Panc1 (cell line): ENCODE measurements at places on chromosomes 5 and 9.

- no peak overlapping the region for H3K4me3 ChIP-seq
- no peaks in the 10 kb centered on the region for H3K27me3 ChIP-seq
- no peak for DNase-seq
- H3K4me1 ChIP-seq = no peaks in the 10 kb centered on the region
- H3K36me3 ChIP-seq = no peaks in the 10 kb centered on the region
- no peak overlapping the region for H3K27ac ChIP-seq
Measured at GRCh38 chr5:121533814-121534213, 317.9 kb upstream of the FTMT start.

DNA sequence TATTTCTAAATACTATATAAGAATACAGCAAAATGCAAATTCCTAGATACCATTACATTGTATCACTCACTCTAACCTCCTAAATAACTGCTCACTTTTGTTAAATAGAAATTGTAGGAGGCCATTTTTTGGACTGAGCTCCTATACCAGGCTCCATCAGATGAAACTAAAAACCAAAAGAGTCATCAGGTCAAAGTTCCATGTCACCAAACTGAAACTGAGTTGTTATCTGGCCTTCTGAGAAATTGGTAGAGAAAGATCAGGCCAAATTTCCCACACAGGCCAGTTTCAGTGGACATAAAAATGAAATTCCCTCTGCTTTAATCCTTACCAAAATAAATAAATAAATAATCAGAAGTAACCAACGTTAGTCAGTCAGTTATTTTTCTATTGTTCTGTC, 13.8 kb upstream of the SNX2 start:
- no peak for DNase-seq
- no peak overlapping the region for H3K4me3 ChIP-seq
- H3K36me3 ChIP-seq = no peaks in the 10 kb centered on the region
- no peak overlapping the region; the same call in 1 of the 2 replicates for H3K27ac ChIP-seq
- H3K27me3 ChIP-seq = no peaks in the 10 kb centered on the region

DNA sequence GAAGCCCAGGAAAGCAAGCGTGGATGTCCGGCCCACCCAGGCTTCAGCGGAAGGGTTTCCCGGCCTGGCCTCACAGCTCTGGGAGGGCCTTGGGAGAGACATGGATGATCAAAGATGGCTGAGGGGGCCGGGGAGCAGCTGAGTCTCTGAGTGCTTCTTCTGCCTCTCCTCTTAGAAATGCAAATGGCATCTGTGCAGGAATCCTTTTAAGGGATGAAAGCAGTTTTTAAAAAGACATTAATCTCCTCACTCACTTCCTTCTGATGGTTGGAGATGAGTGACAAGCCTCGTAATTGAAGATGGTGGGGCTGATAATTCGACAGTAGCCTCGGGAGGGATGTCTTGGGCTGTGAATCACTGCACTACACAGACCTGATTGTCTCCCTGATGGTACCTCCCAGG, 24.3 kb upstream of the PITX1 start:
- H3K27ac ChIP-seq = no peak overlapping the region
- no peaks in the 10 kb centered on the region for H3K4me1 ChIP-seq
- no peaks in the 10 kb centered on the region for H3K36me3 ChIP-seq
- no peaks in the 10 kb centered on the region for H3K27me3 ChIP-seq
- no peak for DNase-seq

GRCh38 chr9:133788819-133789717, 50.9 kb upstream of the SARDH start:
- no peak for DNase-seq
- no peak overlapping the region for H3K4me3 ChIP-seq
- H3K36me3 ChIP-seq = no peaks in the 10 kb centered on the region
- H3K27me3 ChIP-seq = no peaks in the 10 kb centered on the region

- no peaks in the 10 kb centered on the region for H3K4me1 ChIP-seq
- H3K27ac ChIP-seq = no peak overlapping the region
- DNase-seq = no peak
- no peaks in the 10 kb centered on the region for H3K36me3 ChIP-seq
- no peak overlapping the region for H3K4me3 ChIP-seq
Measured at GRCh38 chr9:99114846-99115500, 10.1 kb downstream of the TGFBR1 start.

- no peaks in the 10 kb centered on the region for H3K36me3 ChIP-seq
- H3K27ac ChIP-seq = peak overlapping the region; percentile 61; the same call in 1 of the 2 replicates
- DNase-seq = no peak
Measured at GRCh38 chr5:96146675-96147074, 185.0 kb upstream of the ELL2 start.

DNA sequence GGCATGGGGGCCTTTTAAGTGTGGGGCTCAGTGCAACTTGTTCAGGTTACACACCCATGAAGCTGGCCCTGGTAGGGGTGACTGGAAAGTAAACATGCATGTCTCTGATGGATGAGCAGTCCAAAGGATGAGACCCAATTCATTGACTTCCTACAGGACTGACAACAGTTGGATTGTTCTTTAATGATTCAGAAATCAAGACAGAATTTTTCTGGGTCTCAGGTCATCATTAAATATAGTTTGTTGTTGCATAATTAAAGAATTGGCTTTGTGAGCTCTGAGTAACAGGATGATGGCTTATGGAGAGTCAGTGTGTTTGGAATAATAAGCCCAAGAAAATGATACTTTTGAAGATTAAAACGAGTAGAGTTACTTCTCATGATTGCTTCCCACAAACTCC, 604.2 kb upstream of the CLINT1 start:
- DNase-seq = no peak
- H3K27ac ChIP-seq = no peak overlapping the region
- no peaks in the 10 kb centered on the region for H3K4me1 ChIP-seq
- no peaks in the 10 kb centered on the region for H3K36me3 ChIP-seq
- no peak overlapping the region for H3K4me3 ChIP-seq

GRCh38 chr9:92808726-92809451, 44.3 kb upstream of the BICD2 start:
- H3K4me1 ChIP-seq = no peaks in the 10 kb centered on the region
- H3K27ac ChIP-seq = no peak overlapping the region
- no peak for DNase-seq
- peaks cover 2% of the 10 kb centered on the region; the same call in 1 of the 2 replicates for H3K36me3 ChIP-seq

GRCh38 chr5:130065617-130066016, 161.4 kb downstream of the CHSY3 start:
- no peaks in the 10 kb centered on the region for H3K4me1 ChIP-seq
- H3K36me3 ChIP-seq = no peaks in the 10 kb centered on the region
- H3K4me3 ChIP-seq = no peak overlapping the region
- H3K27me3 ChIP-seq = no peaks in the 10 kb centered on the region

DNA sequence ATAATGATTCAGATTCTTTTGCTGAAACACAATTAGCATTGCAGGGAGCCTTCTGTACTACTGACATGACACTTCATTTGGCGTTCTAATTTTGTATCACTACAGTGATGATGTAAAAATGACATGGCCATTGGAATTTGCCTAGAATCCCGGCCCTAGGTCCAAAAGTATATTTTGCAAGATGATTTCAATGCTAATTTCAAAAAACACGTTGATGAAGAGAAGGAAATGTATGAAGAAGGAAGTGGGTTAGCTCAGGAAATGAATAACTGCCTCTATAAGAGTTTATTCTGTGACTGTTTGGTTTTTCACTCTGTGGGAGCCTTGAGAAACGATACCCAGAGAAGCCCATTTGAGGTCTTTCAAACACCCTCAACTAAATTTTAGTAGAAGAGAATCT, 59.3 kb downstream of the OSTF1 start:
- no peaks in the 10 kb centered on the region for H3K27me3 ChIP-seq
- no peaks in the 10 kb centered on the region for H3K4me1 ChIP-seq
- no peak for DNase-seq
- no peak overlapping the region for H3K4me3 ChIP-seq

DNA sequence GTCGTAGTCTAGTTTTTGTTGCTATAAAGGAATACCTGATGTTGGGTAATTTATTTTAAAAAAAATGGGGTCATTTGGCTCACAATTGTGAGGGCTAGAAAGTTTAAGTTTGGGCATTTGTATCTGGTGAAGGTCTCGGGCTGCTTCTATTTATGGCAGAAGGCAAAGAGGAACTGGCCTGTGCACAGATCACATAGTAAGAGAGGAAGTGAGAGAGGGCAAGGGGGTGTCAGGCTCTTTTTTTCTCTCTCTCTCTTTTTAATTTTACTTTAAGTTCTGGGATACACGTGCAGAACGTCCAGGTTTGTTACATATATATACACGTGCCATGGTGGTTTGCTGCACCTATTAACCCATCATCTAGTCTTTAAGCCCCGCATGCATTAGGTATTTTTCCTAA, 453.3 kb downstream of the DIRAS2 start:
- H3K36me3 ChIP-seq = no peaks in the 10 kb centered on the region
- H3K4me1 ChIP-seq = no peaks in the 10 kb centered on the region
- DNase-seq = no peak
- no peak overlapping the region for H3K4me3 ChIP-seq

GRCh38 chr5:176890455-176891330, 8.5 kb downstream of the HK3 start:
- H3K4me3 ChIP-seq = no peak overlapping the region
- DNase-seq = no peak
- no peaks in the 10 kb centered on the region for H3K4me1 ChIP-seq
- no peaks in the 10 kb centered on the region; the same call in 1 of the 2 replicates for H3K27me3 ChIP-seq
- no peaks in the 10 kb centered on the region for H3K36me3 ChIP-seq
